NCI-H1930 (cell line): ENCODE measurements at places on chromosomes 7 and 10.

DNA sequence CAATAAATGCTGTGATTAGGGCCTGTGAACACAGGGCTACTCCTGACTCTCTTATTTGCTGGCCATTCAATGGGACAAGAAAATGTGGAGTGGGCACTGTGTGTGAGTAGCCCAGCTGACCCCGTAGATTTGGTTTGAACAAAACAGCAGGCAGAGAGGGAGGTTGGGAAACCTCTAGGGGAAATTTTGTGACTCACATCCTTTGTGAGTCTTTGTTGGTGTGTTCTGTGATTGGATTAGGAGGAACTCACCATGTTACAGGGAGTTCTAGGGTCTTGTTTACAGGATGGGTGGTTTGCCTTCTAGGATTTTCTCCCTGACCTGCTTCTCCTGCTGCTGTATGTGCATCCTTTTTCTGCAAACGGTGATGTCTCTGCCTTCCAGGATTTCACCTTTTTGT is 128.3 kb upstream of the MKI67 start:
- no peak for DNase-seq

DNA sequence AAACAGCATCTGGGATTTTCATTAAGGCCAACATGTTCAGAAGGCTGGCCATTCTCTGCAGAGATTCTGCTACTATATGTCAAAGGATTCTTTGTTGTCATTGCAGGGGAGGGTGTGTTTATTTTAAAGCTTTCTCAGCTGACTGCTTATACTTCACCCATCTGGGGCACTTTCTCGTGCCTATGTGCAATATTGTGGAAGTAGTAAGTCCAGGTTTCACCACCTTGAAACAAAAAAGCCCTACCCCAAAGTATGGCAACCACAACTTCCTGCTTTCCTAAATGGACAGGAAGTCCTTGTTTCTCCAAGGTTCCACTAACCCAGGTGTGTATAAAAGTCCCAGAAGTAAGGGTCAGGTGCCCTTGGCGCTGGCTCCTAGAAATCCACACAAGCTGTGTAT is 58.7 kb upstream of the COL1A2 start:
- no peak for DNase-seq

DNA sequence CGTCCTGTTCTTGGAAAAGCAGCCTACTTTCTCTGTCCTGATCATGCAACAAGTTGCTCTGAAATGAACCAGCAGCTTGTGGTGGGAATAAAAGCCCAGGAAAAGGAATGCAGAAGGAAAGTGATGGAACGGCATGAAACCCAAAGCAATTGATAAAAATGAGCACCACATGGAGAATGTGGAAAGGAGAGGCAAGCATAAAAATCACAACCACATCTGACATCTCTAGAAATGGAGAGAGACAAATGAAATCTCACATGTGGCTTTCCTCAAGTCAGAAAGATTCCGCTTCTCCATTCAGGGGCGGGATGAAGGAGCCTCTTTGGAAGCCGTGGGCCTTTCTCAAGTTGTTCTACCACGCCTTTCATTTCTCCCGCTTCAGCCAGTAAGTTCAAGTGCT is 631.7 kb upstream of the GALNT17 start:
- DNase-seq: no peak

GRCh38 chr7:44052771-44053365 is 8.4 kb downstream of the DBNL start:
- DNase-seq: no peak

- no peak for DNase-seq
These were observed 67.5 kb downstream of the CHST15 start for GRCh38 chr10:124025660-124026588.

DNA sequence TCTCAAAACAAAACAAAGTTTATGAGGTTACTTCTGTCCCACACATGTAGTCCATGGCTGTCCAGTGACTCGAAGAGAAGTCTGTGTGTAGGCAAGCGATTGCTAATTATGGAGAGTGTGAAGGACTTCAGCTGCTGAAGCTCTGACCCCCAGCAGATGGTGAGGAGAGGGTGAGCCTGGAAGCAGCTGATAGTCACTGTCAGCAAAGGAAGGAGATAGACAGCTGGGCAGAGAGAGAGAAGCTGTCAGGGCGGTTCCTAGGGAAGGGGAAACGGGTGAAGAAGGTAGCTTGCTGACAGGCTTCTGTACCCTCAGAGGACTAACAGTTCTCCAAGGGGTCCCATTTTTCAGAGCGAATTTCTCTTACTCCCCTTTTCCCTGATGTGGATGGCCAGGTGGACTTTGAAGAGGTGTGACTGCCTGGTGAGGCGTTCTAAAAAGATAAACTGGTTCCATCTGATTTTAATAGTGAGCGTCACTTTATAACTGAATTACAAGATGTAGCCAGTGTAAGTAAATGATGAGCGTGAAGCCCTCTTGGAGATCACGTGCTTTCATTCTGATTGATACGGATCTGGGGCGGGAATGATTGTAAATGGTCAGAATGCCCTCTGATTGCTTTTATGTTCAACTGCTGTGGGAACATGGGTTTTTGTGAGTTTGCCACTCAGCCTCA is 12.1 kb downstream of the ZSCAN21 start:
- DNase-seq: no peak

DNA sequence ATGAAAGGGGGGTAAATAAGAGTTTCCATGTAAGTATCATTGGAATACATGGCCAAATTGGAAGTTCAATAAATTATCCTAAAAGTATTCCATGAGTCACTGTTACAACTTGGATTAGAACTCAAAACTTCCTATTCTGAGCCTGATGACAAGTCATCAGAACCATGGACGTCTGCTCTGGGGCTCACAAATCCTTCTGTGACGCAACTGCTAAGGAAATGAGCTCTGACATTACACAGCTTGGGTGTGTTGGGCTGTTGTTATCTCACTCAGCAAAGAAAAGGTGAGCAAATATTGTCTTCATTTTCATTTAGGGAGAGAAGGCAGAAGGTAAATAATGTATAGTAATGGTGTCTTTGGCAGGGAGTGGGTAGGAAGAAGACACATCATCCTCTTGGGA is 214.8 kb upstream of the ADO start:
- DNase-seq: no peak

DNA sequence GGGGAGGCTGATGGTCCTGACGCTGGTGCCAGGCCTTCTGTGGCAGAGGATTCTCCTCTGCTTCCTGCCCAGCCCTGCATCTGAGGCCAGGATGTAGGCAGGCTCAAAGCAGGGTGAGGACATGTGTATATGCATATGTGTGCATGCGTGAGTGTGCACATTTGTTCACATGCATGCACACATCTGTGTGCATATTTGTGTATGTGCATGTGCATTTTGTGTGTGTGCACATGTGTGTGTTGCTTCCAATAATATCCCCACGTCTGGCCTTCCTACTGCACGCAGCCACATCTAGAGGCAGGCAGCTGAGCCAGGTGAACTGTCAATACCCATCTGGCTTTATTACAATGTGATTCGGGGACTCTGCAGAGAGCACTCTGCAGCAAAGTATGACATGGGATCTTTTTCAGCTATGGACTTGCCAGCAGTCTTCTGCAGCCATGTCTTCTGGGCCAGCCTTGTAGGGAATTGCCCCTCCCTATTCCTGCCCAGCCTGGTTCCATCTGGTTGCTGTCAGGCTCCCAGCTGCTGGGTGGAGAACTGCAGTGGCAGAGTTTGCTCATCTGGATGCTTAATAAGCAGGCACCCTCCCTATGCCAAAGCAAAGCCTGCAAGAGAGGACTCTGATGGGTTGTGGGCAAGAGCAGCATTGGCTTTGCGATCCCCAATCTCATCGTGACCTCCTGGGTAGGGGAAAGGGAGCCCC is 140.7 kb downstream of the PFKFB3 start:
- no peak for DNase-seq

- DNase-seq: no peak
These were observed 183.6 kb upstream of the GDF10 start for GRCh38 chr10:47116445-47116844.

GRCh38 chr7:128172963-128173362 is 68.1 kb upstream of the LEP start:
- no peak for DNase-seq
